Panc1 (cell line): ENCODE measurements at places on chromosomes 11 and 22.

GRCh38 chr11:93481279-93481678, 61.9 kb downstream of the SMCO4 start:
- DNase-seq = no peak

- DNase-seq = no peak
These were observed 240.6 kb downstream of the ETS1 start for GRCh38 chr11:128346804-128347203.

GRCh38 chr11:1878137-1879031, 13.3 kb downstream of the PRR33 start:
- no peak for DNase-seq

- no peak for DNase-seq
These were observed at the start of gene PKP3 for GRCh38 chr11:394034-394857. Gene PKP3, plus strand, starts transcription at chr11:394209. Its CDS starts 84 bp downstream, at chr11:394293.

DNA sequence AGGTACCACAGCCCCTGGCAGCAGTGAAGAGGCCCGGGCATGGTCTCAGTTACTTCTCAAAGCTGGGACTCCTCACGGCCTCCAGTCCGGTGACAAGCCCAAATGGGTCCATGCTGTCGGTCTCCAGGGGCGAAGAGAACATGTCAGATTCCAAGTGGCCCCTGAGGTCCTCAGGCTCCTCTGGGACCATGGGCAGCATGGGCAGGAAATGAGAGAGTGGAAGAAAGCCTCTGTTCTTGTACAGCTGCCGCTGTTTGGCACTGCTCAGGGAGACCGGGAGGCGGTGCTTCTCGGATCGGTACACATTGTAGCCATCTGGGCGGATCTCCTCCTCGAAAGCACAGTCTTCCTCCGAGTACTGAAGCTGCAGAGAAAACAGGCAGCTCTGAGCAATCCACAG, 4.6 kb downstream of the FGF19 start:
- DNase-seq = no peak

GRCh38 chr11:2427721-2428321, 16.5 kb downstream of the TRPM5 start:
- DNase-seq = no peak

- no peak for DNase-seq
These were observed 226.8 kb upstream of the TBCEL start for GRCh38 chr11:120797143-120797542.

- DNase-seq = no peak
These were observed 69.0 kb upstream of the SYT13 start for GRCh38 chr11:45354976-45355705.

DNA sequence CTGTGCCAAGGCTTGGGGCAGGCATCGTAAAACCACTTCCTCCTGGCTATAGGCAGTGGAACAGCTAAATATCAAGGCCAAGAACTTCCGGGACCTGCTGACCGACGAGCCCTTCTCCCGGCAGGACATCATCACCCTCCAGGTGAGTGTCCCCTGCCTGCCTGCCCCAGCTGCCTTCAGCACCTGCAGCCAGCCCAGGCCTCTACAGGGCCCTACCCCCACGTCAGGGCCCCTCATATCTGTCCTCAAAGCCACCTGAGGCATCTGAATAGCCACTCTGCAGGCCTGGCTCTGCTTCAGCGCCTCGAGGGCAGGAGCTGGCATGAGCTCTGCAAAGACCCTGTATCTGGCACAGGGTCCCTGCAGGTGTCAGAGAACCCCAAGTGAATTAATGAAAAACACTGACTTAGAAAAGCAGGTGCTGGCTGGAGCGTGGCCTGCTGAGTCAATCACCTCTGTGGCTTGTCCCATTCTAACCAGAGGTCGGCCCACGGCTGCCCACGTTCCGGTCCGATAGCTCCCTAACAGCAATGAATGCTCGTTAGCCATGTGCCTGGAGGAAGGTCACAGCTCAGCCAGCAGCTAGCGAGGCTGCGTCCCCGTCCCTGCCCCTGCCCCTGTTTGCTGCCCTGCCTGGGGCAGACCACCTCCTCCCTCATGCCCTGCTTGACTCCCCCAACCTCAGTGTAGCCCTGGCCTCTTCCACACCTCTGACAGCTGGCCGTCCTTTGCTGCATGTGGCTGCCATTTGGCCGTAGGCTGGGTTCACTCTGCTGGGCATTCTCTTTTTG, 16.8 kb downstream of the PPIL2 start:
- DNase-seq = no peak

- DNase-seq = no peak
These were observed 450.4 kb downstream of the MIAT start for GRCh38 chr22:27107824-27108223.

GRCh38 chr11:122649116-122649515, 6.4 kb upstream of the UBASH3B start:
- no peak for DNase-seq

DNA sequence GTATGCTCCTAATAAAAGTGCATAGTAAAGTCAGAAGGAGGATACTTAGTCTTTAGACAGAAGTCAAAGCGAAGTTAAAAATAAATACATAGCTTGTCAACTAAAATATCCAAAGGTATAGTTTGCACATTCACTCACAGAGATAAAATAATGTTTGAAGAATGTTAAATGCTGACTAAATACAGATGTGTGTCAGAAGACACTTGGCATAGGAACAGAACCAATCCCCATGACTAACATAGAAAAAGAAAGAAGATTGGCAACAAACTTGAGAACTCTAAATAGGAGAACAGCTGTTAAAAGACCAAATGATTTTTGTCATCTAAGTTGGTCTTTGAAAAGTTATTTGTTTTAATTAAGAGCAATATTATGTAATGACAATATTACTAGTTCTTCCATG, 1172.1 kb upstream of the RAG2 start:
- DNase-seq = no peak

- DNase-seq = no peak
These were observed 58.9 kb upstream of the PRSS23 start for GRCh38 chr11:86741484-86741835.

DNA sequence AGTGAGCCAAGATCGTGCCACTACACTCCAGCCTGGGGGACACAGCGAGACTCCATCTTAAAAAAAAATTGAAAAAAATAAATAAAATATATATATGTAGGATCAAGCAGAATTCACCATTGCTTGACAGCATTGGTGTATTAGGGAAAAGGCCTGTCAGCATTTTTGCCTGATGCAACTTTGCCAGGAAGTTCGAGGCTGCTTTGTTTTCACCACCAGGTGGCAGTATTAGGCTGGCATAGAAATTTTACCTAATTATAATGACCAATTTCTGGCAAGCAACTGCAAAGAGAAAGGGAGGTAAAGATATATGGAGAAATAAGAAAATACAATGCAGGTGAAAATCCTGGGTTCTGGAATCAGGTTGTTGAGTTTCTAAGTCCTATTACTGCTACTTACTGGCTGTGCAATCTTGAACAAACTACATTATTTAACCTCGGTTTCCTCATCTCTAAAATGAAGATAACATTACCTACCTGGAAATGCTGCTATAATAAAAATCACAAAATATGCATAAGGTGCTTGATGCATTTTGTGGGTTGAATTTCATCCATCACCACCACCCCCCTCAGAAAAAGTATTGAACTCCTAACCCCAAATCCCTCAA, 24.7 kb downstream of the LAYN start:
- peak; percentile 80 for DNase-seq

DNA sequence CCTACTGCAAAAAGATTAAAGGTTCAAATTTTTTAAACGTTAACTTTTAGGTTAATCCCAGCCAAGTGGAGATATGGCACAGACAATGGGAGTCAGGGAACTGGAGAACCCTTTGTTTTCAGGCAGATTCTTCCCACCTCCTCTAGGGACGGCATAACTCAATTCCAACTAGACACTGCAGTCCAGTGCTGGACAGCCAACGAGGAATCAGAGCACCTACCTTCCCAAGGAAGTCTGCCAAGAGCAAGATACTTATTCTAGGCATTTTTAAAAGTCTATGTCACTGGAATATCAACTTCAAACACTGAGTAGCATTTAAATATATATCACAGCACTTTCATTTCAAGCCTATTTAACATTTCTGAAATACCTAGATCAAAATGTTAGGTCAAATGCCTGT, 7.3 kb downstream of the CADM1 start:
- no peak for DNase-seq

GRCh38 chr11:19849947-19850593, 137.4 kb downstream of the NAV2 start:
- peak; percentile 10 for DNase-seq

GRCh38 chr22:32309585-32310251, 47.9 kb upstream of the RFPL3 start:
- DNase-seq = no peak

GRCh38 chr11:86558207-86558606, 114.2 kb downstream of the ME3 start:
- no peak for DNase-seq

DNA sequence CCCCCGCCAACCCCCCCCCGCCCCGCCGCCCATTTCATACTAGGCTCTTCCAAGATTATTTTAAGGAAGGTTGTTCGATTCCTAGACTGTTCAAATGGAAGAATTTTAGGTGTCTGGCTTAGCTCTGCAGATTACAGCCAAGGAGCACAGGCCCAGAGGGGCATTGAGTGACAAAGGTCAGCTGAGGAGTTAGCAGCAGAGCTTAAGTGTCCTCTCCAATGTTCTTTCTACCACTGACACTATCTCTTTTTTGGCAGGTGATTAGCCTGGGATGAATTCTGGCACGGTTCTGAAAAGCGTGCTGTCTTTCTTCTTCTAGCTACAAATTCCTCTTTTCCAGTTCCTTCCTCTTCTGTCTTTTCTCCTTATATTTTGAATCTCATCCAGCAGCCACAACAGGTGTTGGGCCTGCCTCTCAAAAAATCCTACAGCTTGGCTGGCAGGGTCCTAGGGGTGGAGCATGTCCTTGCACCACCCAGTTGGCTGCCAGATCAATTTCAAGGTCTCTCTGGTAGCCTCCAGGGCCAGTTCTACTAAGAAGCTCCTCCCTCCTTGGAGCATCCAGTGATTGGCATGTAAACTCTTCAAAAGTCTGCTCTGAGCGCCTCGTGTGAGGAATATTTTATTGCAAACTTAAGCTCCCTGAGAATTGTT, 23.0 kb downstream of the KCNE3 start:
- DNase-seq = no peak

- no peak for DNase-seq
These were observed 752 bp downstream of the MUC2 start for GRCh38 chr11:1075341-1075911.

- no peak for DNase-seq
These were observed at the start of gene YPEL4 for GRCh38 chr11:57649826-57650738. Gene YPEL4, minus strand, starts transcription at chr11:57649912. Its CDS starts 2,805 bp downstream, at chr11:57647107.

- DNase-seq = no peak
These were observed 27.3 kb downstream of the INCENP start for GRCh38 chr11:62150887-62151736.
